ENCODE measurements at places on chromosomes 13 and 19. TPM values are rescaled to one million over a fixed set of nuclear protein-coding genes. Genes with fewer than 3 reads are reported as not detected.

Gene LILRA5
- not detected for total RNA-seq

Gene RFPL4A
- not detected for total RNA-seq

Gene KLK2
- total RNA-seq: not detected

Gene CCDC61
- total RNA-seq: 24.9 TPM

Gene ATP8A2
- total RNA-seq: 35.8 TPM

Gene DKKL1
- 9.9 TPM for total RNA-seq

Gene ZNF66
- total RNA-seq: 15.6 TPM

Gene ZNF442
- total RNA-seq: 4.3 TPM

Gene KLK12
- total RNA-seq: not detected

Gene SELENOV
- 0.78 TPM for total RNA-seq

Gene STARD13
- total RNA-seq: 24.5 TPM

Gene ACP7
- total RNA-seq: not detected

Gene WTIP
- 45.9 TPM for total RNA-seq

DNA sequence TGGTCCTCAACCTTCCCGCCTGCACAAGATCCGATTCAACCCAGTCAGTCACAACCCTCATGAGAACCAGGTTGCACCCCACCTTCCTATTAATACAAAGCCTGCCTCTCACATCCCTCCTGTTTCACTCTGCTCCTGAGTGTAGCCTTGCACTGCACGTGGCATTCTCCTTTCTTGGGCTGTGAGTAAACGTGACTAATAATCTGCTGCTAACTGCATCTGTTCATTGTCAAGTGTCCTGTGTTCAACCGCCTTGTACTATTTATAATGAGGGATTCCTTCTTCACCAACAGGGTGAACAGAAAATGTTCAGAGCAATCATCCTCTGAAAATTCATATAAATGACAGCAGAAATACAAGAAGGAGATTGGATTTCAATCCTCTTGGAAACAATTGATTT is 1608.2 kb downstream of the SLITRK5 start:
- H3K27ac ChIP-seq: peak overlapping the region; percentile 5
- DNase-seq: no peak
- H3K27me3 ChIP-seq: no peaks in the 10 kb centered on the region
- peaks cover 13% of the 10 kb centered on the region for H3K4me1 ChIP-seq

DNA sequence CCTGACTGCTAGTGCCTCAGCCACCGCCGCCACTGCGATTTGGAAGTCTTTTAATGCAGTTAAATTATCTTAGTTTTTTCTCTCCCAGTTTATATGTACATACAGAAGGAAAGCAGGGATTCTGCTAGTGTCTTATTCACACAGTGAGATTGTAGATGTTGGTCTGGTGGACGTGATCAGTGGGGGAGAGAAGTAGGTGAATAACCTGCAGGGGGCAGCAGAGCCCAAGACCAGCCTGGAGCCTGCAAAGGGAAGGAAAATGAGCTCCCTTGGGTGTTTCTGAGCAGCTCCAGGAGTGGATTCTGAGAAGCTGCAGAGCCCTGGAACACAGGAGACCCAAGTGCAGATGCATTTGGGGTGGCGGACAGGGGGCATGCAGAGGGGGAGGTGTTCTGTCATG is 26.3 kb downstream of the ZNF844 start:
- peak overlapping the region; percentile 80 for H3K27ac ChIP-seq
- peaks cover 16% of the 10 kb centered on the region for H3K36me3 ChIP-seq
- peaks cover 6% of the 10 kb centered on the region for H3K4me1 ChIP-seq
- DNase-seq: peak; percentile 42

GRCh38 chr13:96934889-96935489 is 59.3 kb downstream of the OXGR1 start:
- H3K27ac ChIP-seq: no peak overlapping the region
- no peaks in the 10 kb centered on the region for H3K36me3 ChIP-seq
- H3K4me1 ChIP-seq: peaks cover 4% of the 10 kb centered on the region
- no peak for DNase-seq
- H3K27me3 ChIP-seq: peaks cover 7% of the 10 kb centered on the region

DNA sequence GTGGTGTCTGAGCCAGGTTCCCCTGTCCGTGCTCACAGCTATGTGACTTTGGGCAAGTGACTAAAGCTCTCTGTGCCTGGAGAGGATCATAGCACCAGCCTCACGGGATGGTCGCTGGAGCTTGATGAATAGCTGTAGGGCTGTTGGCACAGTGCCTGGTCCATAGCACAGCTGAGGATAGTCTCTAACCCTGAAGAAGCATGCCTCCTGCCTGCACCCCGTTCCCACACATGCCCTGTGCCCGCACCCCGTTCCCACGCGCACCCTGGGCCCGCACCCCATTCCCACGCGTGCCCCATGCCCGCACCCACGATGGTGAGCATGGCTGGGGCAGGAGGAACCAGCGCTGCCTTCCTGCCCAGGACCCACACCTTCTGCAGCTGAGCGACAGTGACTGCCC is 63.7 kb upstream of the F7 start:
- no peaks in the 10 kb centered on the region for H3K4me1 ChIP-seq
- H3K27ac ChIP-seq: no peak overlapping the region
- peaks cover 12% of the 10 kb centered on the region for H3K36me3 ChIP-seq
- no peak overlapping the region for H3K4me3 ChIP-seq
- peaks cover 3% of the 10 kb centered on the region for H3K27me3 ChIP-seq

- no peaks in the 10 kb centered on the region for H3K27me3 ChIP-seq
- H3K27ac ChIP-seq: no peak overlapping the region
- H3K4me1 ChIP-seq: no peaks in the 10 kb centered on the region
- no peak overlapping the region for H3K4me3 ChIP-seq
Observed at GRCh38 chr19:16862826-16863415, 25.9 kb upstream of the F2RL3 start.

GRCh38 chr19:54485851-54486250 is 12.8 kb upstream of the CDC42EP5 start:
- DNase-seq: no peak
- H3K4me3 ChIP-seq: no peak overlapping the region
- no peaks in the 10 kb centered on the region for H3K36me3 ChIP-seq
- H3K27ac ChIP-seq: no peak overlapping the region
- H3K4me1 ChIP-seq: peaks cover 4% of the 10 kb centered on the region
- peaks cover 9% of the 10 kb centered on the region for H3K27me3 ChIP-seq

GRCh38 chr13:46559272-46559805 is 6.4 kb downstream of the LRCH1 start:
- no peaks in the 10 kb centered on the region for H3K27me3 ChIP-seq
- H3K36me3 ChIP-seq: no peaks in the 10 kb centered on the region
- no peak overlapping the region for H3K4me3 ChIP-seq

- no peaks in the 10 kb centered on the region for H3K36me3 ChIP-seq
- H3K27ac ChIP-seq: no peak overlapping the region
- no peak overlapping the region for H3K4me3 ChIP-seq
- H3K4me1 ChIP-seq: peaks cover 3% of the 10 kb centered on the region
- DNase-seq: no peak
Observed at GRCh38 chr13:50722440-50723125, 120.9 kb downstream of the DLEU7 start.

DNA sequence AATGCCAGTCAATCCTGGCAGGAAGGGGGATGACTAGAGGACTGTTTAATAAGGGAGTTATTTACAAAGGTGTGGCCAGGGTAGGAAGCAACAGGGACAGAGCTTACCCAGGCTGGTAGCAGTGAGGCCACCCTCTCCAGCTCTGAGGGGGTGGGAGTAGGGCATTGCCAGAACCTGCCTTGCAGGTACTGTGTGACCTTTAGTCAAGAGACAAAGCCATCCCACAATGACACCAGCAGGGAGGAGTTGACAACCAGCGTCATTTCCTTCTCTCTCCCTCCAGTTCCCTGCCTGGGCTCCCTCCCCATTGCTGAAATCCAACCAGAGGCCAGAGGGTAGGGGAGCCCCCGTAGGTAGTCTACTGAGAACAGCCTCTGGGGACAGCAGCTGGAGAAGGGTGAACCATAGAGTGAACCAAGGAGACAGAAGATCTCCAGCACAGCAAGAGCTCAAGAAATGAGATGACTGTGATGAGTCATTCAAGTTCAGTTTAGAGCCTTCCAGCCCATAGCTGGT is 33.3 kb upstream of the SPATA13 start:
- no peak for DNase-seq
- peaks cover 12% of the 10 kb centered on the region for H3K4me1 ChIP-seq
- peaks cover 3% of the 10 kb centered on the region for H3K36me3 ChIP-seq
- no peak overlapping the region for H3K27ac ChIP-seq
- no peak overlapping the region for H3K4me3 ChIP-seq

DNA sequence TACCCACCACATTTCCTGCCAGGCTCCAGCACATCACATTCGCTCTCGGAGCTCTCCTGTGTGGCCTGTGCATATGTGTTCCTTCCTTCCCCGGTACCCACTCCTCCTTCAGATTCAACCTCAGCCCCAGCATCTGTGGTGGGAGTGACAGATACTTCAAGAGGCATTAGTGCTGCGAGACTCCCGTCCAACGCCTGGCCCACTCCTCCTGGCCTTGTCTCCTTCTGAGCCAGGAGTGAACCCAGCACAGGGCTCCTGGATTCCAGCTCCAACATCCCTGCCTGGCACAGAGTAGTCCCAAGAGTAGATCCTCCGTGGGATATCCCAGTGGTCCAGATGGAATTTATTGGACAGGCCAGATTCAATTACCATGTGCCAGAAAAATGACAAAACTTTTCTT is 55.9 kb downstream of the SACS start:
- no peak overlapping the region for H3K4me3 ChIP-seq
- peak overlapping the region; percentile 91 for H3K27ac ChIP-seq
- H3K36me3 ChIP-seq: peaks cover 1% of the 10 kb centered on the region
- peaks cover 24% of the 10 kb centered on the region for H3K4me1 ChIP-seq
- no peak for DNase-seq
- no peaks in the 10 kb centered on the region for H3K27me3 ChIP-seq

- no peaks in the 10 kb centered on the region for H3K36me3 ChIP-seq
- H3K27me3 ChIP-seq: peaks cover 9% of the 10 kb centered on the region
- DNase-seq: no peak
- no peaks in the 10 kb centered on the region for H3K4me1 ChIP-seq
- no peak overlapping the region for H3K27ac ChIP-seq
- H3K4me3 ChIP-seq: no peak overlapping the region
Observed at GRCh38 chr13:44147648-44148047, 226.0 kb upstream of the SERP2 start.

DNA sequence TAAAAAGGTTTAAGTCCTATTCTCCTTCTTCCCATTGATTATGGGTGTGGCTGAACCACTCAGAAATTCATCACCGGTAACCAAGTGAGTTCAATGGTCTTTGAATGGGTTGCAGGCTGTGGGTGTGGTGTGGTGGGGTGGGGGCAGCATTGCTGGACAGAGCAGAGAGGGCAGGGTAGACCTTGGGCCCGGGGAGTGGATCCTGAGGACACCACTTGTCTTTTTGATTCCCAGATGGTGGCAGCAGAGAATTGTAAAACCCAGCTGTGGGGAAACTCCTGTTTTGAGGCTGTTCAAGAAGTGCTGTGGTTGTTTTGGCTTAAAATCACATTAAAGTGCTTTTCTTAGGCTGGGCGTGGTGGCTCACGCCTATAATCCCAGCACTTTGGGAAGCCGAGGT is 45.8 kb upstream of the RGCC start:
- H3K4me1 ChIP-seq: no peaks in the 10 kb centered on the region
- DNase-seq: no peak
- no peak overlapping the region for H3K4me3 ChIP-seq
- H3K27ac ChIP-seq: no peak overlapping the region

- peaks cover 9% of the 10 kb centered on the region for H3K27me3 ChIP-seq
- H3K4me3 ChIP-seq: no peak overlapping the region
- no peak for DNase-seq
- H3K27ac ChIP-seq: no peak overlapping the region
- no peaks in the 10 kb centered on the region for H3K4me1 ChIP-seq
Observed at GRCh38 chr13:32955881-32956594, 60.2 kb upstream of the KL start.

GRCh38 chr13:67740871-67741535 is 510.9 kb upstream of the PCDH9 start:
- H3K27ac ChIP-seq: no peak overlapping the region
- H3K4me1 ChIP-seq: peaks cover 20% of the 10 kb centered on the region
- no peak overlapping the region for H3K4me3 ChIP-seq
- no peaks in the 10 kb centered on the region for H3K27me3 ChIP-seq
- H3K36me3 ChIP-seq: peaks cover 5% of the 10 kb centered on the region

DNA sequence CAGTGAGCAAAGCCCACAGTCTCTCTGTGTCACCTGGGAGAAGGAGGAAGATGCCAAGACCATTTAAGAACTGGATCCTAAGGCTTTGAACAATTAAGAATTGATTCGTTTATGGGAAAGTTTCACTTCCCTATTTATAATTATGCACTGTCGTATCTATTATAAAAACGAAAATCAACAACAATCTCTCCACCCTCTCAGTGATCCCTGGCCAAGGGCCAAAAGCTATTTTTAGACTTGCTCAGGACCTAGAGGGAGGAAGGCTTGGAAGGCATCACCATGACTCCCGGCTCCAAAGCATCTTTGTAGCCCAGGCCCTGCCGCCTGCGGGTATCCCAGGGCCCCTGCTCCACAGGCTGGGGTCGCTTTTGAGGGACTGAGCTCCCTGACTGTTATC is 1.3 kb downstream of the RHPN2 start:
- H3K4me1 ChIP-seq: peaks cover 8% of the 10 kb centered on the region
- peak overlapping the region; percentile 82 for H3K4me3 ChIP-seq
- DNase-seq: no peak
- H3K27ac ChIP-seq: peak overlapping the region; percentile 39
- peaks cover 20% of the 10 kb centered on the region for H3K27me3 ChIP-seq

DNA sequence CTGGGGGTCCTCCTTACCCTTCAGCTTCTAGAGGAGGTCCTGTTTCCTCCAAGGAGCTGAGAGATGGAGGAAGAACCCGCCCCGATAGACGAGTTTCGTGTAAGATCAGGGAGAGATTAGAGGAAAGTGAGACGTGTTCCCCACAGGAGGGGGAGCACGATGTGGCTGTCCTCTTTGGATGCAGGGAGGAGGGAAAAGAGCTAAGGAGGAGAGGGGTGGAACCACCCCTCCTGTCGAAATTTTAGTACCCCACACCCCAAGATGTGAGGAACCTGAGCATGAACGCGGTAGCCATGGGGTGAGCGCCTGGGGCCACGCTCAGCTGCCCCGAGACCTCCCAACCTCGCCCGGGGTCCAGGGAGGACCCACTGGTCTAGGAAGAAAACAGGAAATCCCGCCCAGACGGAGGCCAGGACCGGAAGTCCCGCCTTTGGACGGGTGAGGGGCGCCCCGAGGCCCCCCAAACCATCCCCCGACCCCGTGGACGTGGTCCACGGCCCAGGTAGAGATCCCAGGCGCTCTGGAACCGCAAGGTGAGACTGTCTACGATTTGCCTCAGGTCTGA is 1.2 kb downstream of the AKT1S1 start:
- DNase-seq: peak; percentile 65
- no peak overlapping the region for H3K4me3 ChIP-seq
- peaks cover 12% of the 10 kb centered on the region for H3K36me3 ChIP-seq
- H3K27ac ChIP-seq: no peak overlapping the region
- no peaks in the 10 kb centered on the region for H3K27me3 ChIP-seq

GRCh38 chr19:49637821-49638738 is 1.9 kb downstream of the RRAS start:
- peak overlapping the region; percentile 96 for H3K27ac ChIP-seq
- H3K36me3 ChIP-seq: no peaks in the 10 kb centered on the region
- peak overlapping the region; percentile 71 for H3K4me3 ChIP-seq
- H3K4me1 ChIP-seq: peaks cover 51% of the 10 kb centered on the region
- DNase-seq: no peak

Measured in mesothelial cell of epicardium (in vitro differentiated cells).